ENCODE measurements at places on chromosomes 4 and X.

GRCh38 chrX:12955882-12956703 is 18.8 kb upstream of the TMSB4X start:
- DNase-seq, result peak; percentile 18

DNA sequence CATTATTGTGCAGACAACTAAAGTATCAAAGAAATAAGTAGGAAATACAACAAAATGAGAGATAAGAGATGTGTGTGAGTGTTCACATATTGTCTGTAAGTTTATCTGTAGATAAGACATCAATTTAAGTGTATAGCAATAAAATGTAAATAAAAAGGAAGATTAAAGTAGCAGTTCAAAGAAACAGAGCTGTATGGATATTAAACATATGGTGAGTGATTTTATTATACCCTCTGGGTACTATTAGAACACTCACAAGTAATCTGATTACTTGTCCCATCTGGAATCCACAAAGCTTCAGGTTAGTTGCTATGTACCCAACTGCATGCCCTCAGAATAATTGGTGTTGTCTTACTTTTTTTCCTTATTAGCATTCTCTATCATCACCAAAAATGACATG is 747.9 kb upstream of the ADGRL3 start:
- no peak for DNase-seq

- DNase-seq, result peak; percentile 28
Measured at GRCh38 chr4:56468097-56468422, 643 bp downstream of the SRP72 start.

GRCh38 chr4:182642831-182643230 is 274.4 kb downstream of the DCTD start:
- DNase-seq, result no peak

DNA sequence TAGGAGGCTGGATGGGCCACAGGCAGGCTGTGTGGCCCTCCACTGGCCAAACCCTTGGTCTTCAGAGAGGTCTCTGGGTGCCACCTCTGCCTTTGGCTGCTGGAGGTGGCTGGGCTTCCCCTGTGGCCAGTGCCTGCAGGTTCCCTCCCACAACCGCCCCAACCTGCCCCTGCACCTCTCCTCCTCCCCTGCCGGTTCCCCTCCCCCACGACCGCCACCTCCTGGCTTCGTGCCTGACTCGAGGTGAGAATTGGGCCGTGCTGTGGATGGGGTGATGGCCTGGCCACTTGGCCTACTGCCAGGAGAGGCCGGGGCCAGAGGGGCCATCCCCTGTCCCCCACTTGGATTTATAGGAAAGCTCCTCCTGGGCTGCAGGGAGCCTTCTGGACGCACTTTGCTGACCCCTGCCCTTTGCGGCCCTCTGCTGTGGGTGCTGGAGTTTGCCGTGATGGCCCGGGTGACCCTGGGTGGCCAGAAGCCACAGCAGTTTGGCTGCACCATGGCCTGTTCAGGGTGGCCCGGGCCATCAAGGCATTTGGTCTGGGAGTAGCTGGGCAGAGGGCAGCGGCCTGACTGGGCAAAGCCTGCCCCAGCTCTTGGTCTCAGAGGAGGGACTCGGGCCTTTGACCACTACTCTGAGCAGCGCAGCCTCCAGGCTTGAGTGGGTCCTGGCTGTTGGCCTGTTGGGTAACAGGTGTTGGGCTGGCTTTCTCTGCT is 3.8 kb downstream of the NAT8L start:
- no peak for DNase-seq

- no peak for DNase-seq
Measured at GRCh38 chrX:103640401-103641155, 11.8 kb downstream of the TCEAL1 start.

GRCh38 chrX:136797787-136798186 is 17.1 kb upstream of the ARHGEF6 start:
- DNase-seq, result no peak

GRCh38 chr4:4867375-4868039 is 8.0 kb downstream of the MSX1 start:
- DNase-seq, result peak; percentile 72

DNA sequence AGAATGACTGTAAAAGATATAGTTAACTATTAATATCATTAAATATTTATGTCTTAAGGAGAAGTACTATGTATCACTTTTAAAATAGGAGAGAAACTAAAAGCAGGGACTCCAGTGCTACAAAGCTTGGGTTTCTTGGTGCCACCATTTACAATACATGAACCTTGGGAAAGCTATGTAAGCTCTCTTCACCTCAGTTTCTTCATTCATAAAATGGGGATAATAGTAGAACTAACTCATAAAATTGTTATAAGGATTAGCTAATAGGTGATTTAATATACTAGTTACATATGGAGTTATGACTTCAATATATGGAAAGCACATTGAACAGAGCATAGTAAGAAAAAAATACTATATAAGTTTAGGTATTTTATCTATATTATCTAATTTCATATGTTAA is 23.7 kb downstream of the EPGN start:
- DNase-seq, result no peak

DNA sequence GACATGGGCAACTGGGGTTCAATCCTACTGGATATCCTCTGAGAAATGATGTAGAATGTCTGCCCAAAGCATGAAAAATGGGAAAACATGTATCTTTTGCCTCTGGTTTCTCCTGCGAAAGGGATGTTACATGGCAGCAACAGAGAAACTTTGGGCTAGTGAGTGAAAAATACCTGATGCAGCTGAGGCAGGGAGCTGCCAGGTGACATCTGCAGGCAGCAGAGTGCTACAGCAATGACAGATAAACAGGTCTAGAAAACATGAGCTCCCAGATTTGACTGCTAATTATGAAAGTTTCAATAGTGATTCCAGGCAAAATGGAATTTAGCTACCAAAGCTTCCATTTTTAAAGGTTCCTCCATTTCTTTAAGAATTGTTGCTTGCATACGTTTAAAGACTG is 4.8 kb upstream of the CXCL1 start:
- DNase-seq, result no peak

DNA sequence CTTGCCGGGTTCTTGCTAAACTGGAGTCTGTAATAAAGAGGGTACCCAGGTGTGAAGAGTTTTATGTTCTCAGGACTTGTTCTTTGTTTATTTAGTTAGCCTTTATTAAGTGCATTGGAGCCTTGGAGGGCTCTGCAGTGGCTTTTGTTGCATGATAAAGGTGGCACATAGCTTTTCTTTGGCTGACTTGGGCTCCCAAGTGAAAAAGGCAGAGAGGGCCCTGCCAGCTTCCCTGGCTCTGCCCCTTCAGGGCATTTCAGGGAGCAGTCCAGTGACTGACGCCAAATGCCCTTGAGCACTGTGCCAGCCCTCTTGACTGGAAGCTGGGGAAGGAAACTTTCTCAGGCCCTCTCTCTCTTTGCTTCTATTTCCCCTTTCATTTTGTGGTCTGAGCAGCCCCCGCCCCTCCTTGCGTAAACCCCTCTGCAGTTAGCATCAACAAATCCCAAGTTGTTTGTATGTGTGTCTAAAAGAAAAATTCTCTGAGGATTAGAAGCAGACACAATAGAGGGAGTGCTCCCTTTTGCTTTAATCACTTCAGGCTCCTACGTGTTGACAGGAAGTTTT is 152.2 kb downstream of the NHS start:
- DNase-seq, result no peak

DNA sequence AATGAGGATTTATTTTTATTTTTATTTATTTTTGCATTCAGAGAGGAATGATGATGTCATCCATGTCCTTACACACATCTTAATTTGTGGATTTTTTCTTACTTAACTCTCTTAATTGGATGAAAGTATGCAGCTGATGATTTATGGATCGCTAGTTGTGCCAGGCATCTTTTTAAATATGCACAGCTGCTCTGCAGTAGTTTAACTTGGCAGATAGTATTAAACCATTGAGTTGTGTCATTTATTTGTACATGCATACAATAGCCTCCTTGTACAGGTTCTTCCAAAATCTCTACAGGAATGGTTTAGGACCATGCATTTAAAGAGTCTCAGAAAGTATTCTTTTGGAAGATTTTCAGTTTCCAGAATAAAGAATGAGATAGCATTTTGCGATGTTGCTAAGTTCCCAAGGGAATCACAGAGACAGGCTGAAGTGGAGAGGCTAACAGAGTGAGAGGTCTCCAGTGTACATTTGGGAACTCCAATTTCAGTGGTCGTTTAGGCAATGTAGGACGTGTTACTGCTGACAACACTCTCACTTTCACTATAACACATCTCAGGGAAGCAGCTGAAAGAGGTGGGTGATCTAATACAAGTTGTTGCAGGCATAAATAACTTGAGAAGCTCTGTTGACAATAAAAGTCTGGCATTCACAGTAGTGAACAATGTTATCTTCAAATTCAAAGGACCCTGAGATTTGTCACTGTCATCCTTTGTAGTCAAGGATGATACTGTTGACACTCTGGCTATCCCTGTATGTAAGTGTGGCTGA is 49.9 kb upstream of the SCRG1 start:
- DNase-seq, result peak; percentile 17

DNA sequence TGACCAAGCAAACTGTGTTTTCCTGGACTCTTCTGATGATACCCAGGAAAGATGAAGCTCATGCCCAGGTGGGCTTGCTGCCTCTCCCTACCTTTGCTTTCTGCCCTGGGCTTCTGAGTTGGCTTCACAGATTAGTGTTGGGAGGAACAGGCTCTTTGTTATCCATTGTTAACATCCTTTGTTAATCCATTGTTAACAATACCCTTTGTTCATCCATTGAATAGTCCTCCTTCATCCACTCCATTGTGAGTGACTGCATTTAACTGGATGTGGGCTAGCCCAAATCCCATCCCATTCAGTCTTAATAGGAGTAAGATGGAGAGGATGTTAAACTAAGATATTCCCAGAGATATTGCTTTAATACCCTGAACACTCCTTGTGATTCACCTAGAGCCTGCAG is 199.0 kb upstream of the LNX1 start:
- no peak for DNase-seq

DNA sequence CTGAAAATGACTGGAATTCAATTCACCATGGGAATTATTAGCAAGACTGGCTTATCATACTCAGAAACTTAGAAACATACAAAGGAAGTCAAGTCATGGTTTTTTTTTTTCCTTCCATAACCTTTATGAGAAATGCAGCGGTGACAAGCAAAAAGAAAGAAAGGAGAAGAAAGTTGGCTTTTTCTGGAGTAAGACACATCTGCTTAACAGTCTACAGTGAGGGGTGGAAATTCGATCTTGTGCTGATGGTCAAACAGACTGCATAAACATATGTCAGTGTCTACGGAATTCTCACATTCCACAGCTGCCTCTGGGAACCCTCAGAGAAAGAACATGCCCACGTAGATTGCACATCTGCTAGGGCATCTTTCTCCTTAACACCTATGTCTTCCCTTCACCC is 54.6 kb downstream of the PROM1 start:
- no peak for DNase-seq

GRCh38 chrX:39029221-39029620 is 228.0 kb downstream of the MID1IP1 start:
- no peak for DNase-seq

GRCh38 chr4:105996845-105997244 is 101.6 kb downstream of the NPNT start:
- DNase-seq, result no peak

DNA sequence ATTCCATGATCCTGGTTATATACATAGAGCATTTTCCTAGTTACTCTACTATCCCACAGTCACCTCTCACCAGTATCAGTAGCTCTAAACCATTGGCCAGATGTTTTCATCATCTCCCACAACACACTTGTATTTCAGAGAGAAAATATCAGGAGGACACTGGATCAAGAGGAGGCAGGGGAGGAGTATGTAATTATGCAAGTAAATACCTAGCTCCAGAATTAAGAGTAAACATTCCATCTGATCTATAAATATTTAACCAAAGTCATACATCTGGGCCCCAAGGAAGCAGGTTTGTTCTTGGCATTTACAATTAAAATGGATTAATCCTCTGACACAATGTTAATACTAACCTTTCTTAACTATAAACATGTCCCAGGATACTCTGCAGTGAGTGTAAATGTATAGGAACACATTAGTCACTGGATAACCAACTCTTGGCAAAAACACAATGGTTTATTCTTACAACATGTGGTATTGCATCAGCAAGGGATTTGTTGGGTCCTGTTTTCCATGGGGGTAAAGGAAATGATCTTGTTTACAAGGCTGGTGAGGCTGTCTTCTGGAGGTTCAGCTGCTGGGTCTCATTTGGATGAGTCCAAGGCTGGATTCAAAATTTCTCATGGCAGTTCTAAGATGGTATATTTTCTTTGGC is 170.1 kb downstream of the ATG4A start:
- no peak for DNase-seq

GRCh38 chr4:109649872-109650271 is 53.4 kb downstream of the CASP6 start:
- no peak for DNase-seq

DNA sequence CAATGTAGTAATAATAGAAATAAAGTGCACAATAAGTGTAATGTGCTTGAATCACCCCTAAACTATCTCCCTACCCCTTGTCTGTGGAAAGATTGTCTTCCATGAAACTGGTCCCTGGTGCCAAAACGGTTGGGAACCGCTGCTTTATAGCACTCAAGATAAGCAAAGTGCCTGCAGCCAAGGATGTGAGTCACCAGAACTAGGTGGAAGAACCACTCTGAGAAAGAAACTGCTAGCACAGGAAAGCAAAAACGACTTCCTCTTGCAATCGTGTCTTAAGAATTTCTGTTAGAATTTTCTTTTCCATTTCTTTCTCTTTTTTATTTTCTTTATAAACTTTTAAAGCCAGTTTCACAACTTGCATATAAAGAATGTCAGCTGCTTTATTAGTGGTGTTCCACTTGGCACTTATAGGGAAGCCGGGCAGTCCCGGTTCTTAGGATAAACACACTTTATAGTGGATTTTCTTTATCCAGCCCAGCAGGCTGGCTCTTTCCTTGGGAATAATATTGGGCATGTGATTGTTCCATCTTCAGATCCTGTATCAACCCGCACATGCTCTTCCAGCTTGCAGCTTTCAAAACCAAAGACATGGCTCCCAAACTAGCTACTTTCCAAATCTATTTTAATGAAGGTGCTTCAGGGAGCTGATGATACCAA is 32.3 kb upstream of the CXCL8 start:
- DNase-seq, result no peak

GRCh38 chrX:109049903-109050302 is 313.5 kb upstream of the IRS4 start:
- no peak for DNase-seq

- no peak for DNase-seq
Measured at GRCh38 chr4:1230971-1231636, 17.8 kb downstream of the CTBP1 start.

DNA sequence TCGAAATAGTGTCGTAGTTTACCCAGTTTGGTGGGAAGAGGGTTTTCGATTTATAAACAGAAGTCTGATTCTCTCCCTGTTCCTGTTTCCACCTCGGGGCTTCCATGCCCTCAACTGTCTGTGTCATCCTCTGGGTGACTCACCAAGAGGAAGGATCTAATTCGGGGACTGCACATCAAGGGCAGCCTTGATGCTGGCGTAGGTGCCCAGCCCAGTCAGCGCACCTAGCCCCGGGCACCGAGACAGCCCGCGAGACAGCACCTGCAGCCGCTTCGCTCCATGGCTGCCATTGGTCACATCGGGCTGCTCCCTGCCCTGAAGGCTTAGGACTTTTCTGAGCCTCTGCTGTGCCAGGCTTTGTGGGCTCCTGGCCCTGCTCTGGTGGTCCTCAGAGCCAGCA is 7.7 kb downstream of the ABCD1 start:
- DNase-seq, result no peak
